ENCODE measurements at places on chromosomes 1 and 21.

- DNase-seq = no peak
Measured at GRCh38 chr1:56376188-56376984, 203.0 kb downstream of the PLPP3 start.

- DNase-seq = no peak
Measured at GRCh38 chr1:10564063-10564462, 89.3 kb downstream of the PEX14 start.

DNA sequence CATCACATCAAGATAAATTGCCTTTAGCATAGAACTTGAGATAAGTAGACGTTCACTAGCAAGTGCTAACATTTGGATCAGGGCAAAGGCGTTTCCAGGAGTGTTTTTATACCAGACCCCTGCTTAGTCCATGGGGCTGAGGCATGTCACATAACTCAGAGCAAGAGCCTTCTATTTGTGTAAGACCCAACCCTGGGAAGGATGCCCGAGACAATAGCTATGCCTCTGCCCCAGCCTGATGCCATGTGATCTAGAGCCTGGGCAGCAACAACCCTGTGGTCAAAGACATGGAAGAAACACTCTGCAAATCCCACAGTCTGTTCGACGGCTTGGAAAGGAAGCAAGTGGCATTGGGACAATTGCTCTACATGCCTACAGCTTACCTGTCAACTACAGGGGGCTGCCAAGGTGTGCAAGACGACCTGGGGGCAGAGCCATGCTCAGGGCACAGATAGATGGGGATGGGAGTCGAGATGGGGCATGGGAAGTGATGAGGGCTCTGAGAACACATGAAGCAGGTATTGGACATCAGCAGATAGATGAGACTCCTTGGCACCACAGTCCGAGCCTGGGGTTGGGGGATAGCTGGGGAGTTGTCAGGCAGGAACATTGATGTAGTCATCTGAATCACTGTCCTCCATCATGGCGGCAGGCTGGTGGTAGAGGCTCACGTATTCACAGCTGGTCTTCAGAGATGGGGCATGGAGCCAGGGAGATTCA is 7.3 kb downstream of the IL24 start:
- no peak for DNase-seq

GRCh38 chr21:28311411-28312190 is 681.1 kb downstream of the LTN1 start:
- DNase-seq = no peak

- DNase-seq = no peak
Measured at GRCh38 chr1:38804062-38804886, 55.3 kb downstream of the RRAGC start.

DNA sequence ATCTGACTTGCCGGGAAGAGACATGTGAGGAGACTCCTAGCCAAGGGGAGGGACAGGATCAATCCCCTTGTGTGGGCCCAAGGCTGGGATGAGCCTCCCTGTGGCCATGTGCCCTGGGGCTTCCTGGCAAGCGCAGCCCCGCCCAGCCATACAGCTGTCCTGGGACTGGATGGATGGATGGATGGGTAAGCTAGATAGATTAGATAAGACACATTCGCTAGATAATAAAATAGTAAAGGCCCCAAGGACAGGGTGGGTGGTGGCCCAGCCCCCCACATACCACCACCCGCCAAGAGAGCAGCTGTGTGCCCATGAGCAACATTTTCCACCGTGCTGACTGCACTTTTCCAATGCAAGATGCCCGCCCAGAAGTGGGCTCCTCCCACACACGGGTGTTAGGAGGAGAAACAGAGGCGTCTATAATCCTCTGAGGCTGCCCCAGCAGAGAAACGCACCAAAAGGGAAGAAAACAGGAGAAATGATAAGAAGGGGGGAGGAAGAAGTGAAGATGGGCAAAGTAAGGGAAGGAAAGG is 25.1 kb downstream of the ZBTB17 start:
- no peak for DNase-seq

All from head of caudate nucleus (tissue), 42 donors.